Activated effector memory CD4-positive, alpha-beta T cell treated with Interleukin-2 at 50 U/mL for 16 hours (primary cell): ENCODE measurements at places on chromosomes 12 and 14.

- DNase-seq, result no peak
Observed at GRCh38 chr12:2302711-2303580, 250.2 kb downstream of the CACNA1C start.

DNA sequence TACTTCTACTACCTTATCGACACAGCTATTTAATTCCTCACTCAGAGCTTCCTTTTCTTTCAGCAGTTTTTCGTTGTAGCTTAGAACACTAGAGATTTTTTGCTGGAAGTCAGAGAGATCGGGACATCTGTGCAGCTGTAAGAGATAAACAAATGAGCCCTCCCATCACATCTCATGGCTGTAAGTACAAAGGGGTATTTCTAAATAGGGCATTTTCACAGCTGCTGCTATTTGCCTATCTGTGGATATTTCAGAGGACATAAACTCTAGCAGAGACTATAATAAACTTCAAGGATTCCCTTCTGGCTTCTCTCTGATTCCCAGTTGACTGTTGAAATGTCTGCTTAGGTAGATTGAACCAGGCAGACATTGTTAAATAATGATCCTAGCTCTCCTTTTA, 76.1 kb upstream of the SAV1 start:
- no peak for DNase-seq

- no peak for DNase-seq
Observed at GRCh38 chr14:100446572-100446971, 123.4 kb downstream of the SLC25A47 start.

DNA sequence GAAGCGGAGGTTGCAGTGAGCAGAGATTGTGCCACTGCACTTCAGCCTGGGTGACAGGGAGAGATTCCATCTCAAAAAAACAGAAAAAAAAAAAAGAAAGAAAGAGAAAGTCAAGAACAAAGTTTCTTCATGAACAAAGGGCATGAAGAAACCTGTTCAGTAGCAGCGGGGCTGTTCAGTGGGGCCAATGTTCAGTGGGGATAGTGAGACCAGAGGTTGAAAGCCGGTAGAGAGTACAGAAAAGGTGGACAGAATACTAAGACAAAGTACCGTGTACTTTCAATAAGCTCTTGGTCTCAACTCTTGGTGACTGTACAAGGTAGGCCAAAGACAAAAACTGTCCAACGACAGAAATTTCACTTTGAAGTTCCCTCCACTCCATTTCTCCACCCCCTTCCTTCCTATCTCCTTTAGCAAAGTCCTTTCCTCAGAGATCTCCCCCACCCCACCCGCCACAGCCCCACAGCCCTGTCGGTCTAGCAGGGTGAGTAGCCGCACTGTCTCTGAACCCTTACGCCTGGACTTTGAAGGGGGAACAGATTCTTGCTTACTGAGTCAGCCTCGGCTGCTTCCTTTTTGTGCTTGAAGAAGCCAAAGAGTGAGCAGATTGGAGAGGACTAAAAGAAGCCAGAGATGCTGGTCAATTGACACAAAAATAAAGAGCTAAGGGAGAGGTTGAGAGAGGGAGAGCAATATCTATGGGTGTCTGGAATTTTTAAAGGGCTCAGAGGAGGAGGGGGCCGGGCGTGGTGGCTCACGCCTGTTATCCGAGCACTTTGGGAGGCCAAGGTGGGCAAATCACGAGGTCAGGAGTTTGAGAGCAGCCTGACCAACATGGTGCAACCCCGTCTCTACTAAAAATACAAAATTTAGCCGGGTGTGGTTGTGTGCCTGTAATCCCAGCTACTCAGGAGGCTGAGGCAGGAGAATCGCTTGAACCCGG, 44.2 kb upstream of the FOS start:
- DNase-seq, result no peak

DNA sequence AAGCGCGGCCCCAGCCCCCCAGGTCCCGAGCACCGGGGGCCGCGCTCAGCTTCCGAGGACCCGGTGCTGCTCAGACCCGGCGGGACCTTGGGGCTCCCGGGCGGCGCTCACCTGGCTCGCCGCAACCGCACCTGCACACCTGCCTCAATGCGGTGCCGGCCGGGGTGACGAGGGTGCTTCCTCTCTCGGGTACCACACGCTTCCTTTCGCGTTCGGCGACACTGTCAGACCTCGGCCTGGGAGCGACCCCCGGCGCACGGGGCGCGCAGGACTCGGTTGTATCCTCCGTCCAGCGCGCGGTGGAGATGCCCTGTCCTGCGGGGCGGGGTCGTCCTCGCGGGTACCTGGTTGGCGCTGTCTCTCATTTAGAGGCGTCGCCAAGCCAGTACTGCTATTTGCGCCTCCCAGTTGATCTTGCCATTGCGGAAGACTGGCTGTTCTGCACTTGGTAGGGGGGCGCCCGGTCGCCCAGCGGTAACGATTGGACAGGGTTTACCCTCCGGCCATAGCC, 718 bp downstream of the PACS2 start:
- DNase-seq, result peak; percentile 50

- DNase-seq, result no peak
Observed at GRCh38 chr14:95360828-95361227, 41.1 kb upstream of the CLMN start.

- peak; percentile 52 for DNase-seq
Observed at GRCh38 chr12:104358353-104359003, 54.9 kb downstream of the EID3 start.

GRCh38 chr12:52819731-52820510, 6.0 kb upstream of the KRT4 start:
- DNase-seq, result no peak

- no peak for DNase-seq
Observed at GRCh38 chr14:94489336-94489735, 13.3 kb upstream of the SERPINA9 start.

DNA sequence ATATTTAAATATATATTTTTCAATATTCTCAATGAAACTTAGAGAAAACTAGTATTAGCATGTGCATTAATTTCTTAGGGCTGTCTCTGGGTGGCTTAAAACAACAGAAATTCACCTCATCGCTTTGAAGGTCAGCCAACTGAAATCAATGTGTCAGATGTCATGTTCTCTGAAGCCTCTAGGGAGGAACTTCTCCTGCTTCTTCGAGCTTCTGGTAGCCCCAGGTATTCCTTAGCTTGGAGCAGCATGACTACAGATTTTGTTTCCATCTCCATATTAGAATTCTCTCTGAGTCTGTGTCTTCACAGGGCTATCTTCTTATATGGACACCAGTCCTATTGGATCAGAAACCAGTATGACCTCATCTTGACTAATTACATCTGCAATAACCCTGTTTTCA, 221.5 kb downstream of the PDZRN4 start:
- no peak for DNase-seq

DNA sequence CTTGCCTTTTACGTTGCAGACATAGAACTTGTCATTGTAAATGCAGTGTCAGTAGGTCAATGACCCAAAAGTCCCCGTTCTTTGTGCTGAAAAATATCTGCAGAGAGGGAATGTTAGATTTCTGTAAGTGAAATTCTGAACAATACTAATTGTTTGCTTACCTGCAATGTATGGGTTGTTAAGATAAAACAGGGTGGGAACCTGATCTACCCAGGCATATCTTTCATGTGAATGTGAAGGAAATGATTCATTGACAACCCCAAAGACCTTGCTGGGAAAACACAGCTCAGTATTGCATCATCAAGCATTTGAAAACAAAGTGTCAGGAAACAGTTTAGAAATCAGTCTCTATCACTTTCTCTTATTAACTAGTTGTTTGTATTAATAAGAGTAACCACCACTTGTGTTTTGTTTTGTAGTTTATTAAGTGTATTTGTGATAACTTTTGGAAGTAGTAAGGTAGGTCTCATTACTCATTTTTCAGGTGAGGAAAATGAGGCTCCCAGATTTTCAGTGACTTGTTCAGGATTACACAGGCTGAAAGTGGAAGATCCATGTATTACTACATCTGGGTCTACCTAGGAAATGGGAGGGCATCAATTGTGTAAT, 57.9 kb upstream of the SLC38A2 start:
- no peak for DNase-seq

- no peak for DNase-seq
Observed at GRCh38 chr12:56803750-56804149, 40.6 kb downstream of the HSD17B6 start.

- no peak for DNase-seq
Observed at GRCh38 chr12:118503476-118503875, 127.1 kb downstream of the SUDS3 start.

GRCh38 chr12:116358893-116359761, 81.6 kb upstream of the MED13L start:
- DNase-seq, result peak; percentile 48

- DNase-seq, result no peak
Observed at GRCh38 chr12:132385923-132386751, 56.7 kb upstream of the GALNT9 start.

DNA sequence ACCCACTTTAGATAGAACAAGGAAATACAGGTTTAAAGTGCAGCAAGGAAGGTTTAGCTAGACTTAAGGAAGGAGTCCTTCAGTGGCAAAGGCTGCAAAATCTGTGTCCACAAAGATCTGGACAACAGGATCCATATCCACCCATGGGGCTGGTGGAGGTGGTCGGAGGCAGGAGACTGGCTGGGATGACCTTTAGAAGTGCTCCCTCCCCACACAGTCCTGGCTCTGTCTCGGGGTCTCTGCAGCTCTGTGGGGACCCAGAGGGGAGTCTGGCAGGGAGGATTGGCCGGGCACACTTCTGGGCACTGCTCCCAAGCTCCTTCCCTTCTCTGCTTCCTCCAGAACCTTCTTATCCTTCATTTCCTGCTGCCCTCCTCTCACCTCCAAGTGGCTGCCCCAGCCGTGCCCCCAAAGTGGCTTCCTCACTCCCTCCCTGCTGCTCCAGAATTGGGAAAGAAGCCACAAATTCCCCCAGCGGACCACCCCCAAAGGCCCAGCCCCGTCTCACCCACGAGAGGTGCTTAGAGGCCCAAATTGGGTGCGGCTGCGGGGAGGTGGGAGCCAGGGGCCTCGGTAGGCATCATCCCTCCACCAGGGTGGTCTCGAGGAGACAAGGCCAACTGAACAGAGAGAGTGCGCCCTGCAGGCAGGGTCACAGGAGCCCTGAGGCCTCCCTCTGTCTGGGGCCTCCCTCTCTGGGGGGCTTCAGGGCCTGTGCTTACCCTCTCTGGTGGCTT, 21.9 kb upstream of the PGF start:
- DNase-seq, result no peak

GRCh38 chr14:58430156-58430555, 2.6 kb downstream of the KIAA0586 start:
- DNase-seq, result no peak

DNA sequence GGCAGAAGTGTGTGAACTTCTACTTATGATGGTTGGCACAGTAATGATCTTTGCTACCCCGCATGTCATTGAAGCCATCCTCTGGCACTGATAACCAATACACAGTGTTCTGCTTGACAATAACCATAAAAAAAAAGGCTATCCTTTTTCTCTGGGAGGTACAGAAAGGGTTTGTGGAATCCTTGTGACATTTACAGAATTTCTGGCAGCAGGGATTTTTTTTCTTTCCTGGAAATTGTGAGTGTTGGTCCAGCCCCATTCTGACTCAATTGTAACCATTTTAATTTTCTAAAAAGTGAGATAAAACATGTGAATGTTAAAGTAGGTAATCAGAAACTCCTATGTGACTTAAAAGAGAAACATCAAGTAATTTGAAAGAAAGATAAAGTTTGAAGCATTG, 943.8 kb downstream of the TMTC2 start:
- no peak for DNase-seq

DNA sequence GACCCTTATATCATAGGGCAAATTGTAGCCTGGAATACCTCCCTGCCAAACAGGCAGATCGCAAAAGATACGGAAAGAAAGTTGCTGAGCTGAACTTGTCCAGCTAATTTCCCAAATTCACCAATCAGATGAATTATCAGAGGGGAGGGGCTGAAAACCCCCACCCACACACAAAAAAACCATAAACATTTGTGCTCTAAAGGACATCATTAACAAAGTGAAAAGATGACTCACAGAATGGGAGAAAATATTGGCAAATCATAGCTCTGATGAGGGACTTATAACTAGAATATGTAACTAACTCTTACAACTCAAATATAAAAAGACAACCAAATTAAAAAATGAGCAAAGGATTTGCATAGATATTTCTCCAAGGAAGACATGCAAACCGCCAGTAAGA, 36.3 kb downstream of the PTHLH start:
- DNase-seq, result no peak

DNA sequence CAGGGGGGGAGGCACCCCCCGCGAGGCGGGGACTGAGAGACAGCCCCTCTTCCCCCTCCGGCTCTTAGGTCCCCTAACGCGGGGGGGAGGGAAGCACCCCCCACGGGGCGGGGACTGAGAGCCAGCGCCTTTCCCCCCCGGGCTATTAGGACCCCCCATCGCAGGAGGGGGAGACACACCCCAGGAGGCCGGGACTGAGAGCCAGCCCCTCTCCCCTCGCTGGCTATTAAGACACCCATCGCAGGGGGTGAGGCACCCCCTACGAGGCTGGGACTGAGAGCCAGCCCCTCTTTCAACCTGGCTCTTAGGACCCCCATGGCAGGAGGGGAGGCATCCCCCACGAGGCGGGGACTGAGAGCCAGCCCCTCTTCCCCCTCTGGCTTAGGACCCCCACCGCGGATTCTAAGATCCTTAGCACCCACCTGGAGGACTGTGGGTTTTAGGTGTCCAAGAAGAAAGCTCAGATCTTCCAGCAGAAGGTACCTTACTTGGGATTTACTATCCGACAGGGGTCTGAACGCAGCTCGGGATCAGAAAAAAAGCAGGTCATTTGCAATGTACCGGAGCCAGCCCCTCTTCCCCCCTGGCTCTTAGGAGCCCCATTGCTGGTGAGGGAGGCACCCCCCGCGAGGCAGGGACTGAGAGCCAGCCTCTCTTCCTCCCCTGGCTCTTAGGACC, 197.8 kb upstream of the PZP start:
- DNase-seq, result no peak

DNA sequence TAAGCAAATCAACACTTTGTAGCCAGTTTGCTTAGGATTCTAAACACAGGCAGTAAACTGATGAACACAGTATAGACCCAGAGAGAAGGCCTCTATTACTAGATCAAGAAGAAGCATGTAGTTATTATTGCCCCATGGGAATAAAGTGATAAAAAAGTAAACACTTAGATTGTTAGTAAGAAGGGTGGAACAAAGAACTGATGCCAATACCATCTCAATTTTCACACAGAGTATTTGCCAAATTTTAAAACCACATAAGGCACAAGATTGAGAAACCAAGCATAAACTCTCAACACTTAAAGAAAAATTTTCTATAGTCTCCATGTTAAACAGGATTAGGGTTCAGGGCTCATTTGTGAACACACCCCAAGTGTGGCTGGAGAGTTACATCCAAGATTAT, 77.0 kb upstream of the SYT1 start:
- no peak for DNase-seq

- no peak for DNase-seq
Observed at GRCh38 chr14:79415726-79416125, 795.6 kb downstream of the DIO2 start.
